Hepatocyte (in vitro differentiated cells): ENCODE measurements at places on chromosomes 13 and 19.

DNA sequence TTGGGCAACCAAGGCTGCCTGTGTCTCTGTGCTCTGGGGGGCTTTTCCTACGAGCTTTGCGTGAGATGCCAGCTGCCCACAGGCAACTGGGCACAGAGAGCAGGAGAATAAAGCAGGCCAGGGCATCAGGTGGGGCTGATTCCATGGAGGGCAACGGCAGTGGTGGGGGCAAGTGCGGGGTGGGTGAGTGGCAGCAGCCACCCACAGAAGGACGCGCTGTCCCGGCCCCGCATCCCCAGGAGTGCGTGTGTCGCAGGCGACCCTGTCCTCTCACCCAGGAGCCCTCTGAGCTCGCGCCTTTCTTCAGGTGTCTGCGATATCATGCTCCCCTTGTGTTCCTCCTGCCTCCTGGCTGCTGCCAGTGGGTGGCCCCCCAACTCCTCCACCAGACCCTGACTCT is 67.4 kb downstream of the MCF2L start:
- H3K27ac ChIP-seq: no peak overlapping the region
- no peaks in the 10 kb centered on the region for H3K27me3 ChIP-seq
- no peak overlapping the region for H3K4me3 ChIP-seq
- H3K36me3 ChIP-seq: no peaks in the 10 kb centered on the region
- DNase-seq: no peak
- no peaks in the 10 kb centered on the region for H3K4me1 ChIP-seq

- no peak for DNase-seq
- H3K36me3 ChIP-seq: no peaks in the 10 kb centered on the region
- no peak overlapping the region for H3K4me3 ChIP-seq
- H3K27me3 ChIP-seq: no peaks in the 10 kb centered on the region
Observed at GRCh38 chr13:75825161-75825560, 189.0 kb downstream of the LMO7 start.

DNA sequence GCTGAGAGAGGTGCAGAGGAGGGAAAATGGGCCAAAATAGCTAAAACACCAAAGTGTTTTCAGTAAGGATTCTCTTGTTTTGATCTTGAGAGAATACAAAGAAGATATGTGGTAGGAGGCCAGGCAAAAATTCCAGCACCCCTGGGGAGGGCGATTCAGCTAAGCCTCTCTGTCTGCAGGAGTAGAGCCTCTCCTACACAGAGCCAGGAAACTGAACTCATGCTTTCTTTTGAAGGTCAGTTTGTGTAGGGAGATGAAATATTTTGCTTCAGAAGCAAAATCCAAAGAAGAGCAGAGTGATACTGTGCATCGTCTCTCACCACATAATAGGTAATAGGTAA is 565.0 kb downstream of the FGF9 start:
- no peak overlapping the region for H3K4me3 ChIP-seq
- H3K36me3 ChIP-seq: no peaks in the 10 kb centered on the region
- H3K4me1 ChIP-seq: peaks cover 15% of the 10 kb centered on the region
- H3K27me3 ChIP-seq: no peaks in the 10 kb centered on the region

- DNase-seq: peak; percentile 66
- H3K27ac ChIP-seq: peak overlapping the region; percentile 90
- no peak overlapping the region for H3K4me3 ChIP-seq
- peaks cover 4% of the 10 kb centered on the region for H3K4me1 ChIP-seq
- H3K36me3 ChIP-seq: no peaks in the 10 kb centered on the region
Observed at GRCh38 chr13:98792321-98792720, 39.8 kb upstream of the SLC15A1 start.

DNA sequence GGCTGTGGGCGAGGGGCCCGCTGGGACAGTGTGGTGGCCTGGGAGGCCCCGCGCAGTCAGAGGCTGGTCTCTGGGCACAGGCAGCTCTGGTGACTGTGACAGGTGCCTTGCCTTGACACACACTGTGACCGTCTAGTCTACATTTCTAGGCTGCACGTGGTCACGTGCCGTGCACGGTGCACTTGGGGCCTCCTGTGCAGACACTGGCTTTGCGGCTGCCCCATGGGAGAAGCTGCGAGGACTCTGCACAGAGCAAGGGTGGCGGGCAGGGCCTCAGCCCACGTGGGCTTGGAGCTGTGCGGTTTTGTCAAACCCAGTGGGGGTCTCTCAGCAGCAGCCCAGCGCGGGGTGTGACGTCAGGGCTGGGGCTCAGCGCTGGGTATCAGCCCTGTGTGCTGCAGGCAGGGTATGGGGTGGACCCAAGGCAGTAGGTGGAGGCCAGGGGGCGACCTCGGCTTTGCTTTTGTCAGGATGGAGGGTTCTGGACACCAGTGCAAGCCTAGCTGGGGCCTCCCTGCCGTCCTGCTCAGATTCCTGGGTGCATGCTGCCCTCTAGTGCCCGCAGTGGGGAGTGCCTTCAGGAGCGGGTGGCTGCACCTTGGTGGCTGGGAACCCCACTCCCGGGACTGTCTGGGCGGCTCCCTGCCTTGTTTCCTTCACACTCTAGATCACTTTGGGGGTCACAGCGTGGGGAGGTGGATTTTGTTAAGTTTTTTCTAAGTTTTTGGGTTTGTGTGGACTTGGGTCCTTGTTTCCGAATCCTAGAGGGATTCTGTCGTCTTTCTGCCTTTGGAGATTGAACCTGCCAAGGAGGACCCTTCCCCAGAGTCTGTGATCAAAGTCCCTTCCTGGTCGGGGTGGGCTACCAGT is 62.6 kb downstream of the KDM4B start:
- H3K27ac ChIP-seq: no peak overlapping the region
- H3K27me3 ChIP-seq: no peaks in the 10 kb centered on the region
- H3K36me3 ChIP-seq: no peaks in the 10 kb centered on the region
